ENCODE measurements at places on chromosomes 2 and 18.

DNA sequence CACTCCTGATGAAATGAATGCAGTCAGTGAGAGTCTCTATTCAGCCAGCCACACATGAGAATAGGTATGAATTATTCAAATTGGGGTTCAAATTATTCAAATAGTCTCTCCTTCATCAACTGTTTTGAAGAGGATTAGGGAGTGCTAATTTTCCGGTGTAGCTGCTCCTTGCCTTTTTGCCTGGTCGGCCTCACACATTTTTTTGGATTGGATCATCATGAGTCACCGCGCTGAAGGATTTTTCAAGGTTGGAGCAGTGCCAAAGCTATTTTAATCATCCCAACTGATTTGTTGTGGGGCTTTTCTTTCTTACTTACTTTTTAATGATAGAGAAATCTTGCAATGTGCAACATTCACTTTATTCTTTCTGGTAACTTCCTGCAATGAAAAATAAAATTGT is 2.4 kb upstream of the DTNA start:
- DNase-seq: no peak

- DNase-seq: no peak
These were observed 371.9 kb upstream of the TNP1 start for GRCh38 chr2:217231724-217232123.

DNA sequence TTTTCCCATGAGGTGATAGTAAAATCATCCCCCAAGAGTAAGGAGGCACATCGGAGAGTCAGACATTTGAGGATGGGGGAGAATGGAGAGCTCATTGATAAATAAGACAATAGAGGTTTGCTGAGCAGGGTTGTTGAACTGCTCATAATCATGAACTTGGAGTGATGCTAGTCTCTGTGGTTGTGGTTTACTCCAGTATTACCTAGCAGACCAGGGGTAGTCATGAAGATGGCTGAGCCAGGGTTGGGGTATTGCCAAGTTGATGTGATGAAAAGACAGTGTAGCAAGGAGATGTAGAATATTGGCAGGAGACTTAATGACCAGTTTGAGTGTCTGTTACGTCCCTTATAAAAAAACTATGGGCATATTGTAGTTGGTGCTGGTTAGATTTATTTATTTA is 25.4 kb downstream of the CYBRD1 start:
- DNase-seq: no peak

- no peak for DNase-seq
These were observed 9.5 kb downstream of the KCMF1 start for GRCh38 chr2:84980263-84980983.

DNA sequence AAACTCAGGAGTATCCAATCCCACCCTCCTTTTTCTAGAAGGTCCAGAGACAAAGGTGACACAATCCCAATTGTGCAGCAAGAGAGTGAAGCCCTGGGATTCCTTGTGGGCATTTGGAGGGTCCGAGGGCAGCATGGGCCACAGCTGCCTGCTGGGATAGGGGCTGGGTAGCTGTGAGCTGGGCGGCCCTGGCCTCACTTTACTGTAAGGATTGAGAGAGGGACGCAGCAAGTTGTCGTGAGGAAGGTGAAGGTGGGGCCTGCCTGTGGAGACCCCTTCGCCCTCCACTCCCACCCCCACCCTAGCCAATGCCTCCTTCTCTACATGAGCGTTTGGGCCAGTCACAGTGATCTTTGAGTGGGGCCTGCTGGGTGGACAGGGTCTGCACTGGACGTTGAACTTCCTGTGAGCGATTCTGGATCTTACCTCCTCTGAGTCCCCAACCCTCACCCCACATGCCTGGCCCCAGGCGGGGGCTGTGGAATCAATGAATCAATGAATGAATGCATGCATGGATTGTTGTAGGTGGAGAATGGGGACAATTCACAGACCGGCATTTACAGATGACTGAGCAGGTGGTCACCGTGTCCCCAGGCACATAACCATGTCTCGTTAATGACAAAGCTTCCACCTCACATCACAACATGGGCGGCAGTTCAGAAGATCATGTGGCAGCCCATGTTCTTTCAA is 107.2 kb downstream of the INHBB start:
- DNase-seq: no peak

DNA sequence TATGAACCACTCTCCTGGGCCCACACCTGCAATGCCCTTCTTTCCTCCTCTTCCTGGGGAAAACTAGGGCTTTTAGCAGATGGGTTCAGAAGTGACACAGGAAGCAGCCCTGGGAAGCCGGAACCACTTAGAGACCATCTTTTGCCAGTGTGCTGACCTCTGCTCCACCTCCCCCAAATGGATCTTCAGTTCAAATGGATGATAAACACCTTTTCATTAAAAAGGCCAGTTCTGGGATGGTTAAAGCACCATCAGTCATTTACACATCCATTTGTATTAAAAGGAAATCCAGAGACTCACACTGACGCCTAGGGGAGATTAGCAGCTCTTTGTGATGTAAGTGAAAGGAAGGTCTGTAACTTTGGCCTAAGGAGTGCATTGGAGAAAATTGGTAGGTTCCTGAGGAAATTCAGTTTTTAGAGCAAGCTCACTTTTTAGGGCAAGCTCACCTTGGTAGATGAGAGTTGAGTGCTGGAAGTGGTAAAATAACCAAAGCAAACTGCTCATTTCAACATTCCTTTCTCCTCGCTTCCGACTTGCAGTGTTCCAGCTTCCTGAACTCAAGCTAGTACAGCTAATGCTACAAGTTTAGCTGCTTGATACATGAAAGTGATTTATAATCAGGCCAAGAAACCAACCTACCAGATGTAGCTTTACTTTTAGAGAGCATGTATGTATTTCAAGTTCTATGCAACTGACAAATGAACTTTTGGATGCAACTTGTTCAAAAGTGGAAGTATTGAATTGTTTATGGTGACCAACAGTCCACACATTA is 47.7 kb downstream of the ACTR2 start:
- no peak for DNase-seq

DNA sequence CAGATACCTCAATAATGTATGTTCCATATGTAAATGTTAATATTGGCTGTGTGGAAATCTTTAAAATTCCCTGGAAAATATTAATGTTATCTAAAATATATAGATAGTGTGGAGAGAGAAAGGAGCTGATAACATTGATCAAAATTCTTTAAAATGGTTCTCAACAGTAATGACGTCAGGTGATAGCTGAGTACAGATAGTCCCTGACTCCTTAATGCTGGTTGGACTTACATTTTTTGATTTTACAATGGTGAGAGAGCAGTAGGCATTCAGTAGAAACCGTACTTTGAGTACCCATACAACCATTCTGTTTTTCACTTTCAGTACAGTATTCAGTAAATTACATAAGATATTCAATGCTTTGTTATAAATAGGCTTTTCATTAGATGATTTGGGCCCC is 146.6 kb downstream of the GALNT3 start:
- no peak for DNase-seq

DNA sequence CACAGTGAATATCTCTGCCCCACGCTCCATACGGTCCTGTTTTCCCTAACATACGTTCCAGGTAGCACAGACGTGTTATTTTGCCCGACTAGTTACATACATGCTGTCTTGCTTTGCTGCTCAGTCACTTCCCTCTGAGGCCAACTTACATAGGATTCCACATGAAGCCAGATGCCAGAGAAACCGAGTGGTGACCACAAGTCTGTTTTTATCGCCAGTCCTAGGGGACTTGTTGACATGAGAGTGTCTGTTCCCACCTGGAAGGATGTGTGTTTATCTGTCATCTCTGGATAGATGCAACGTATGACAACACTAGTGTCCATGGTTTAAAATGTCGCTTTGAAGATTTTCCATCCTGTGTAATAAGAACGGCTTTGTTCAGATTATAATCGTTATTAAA is 32.6 kb downstream of the PMAIP1 start:
- DNase-seq: no peak

DNA sequence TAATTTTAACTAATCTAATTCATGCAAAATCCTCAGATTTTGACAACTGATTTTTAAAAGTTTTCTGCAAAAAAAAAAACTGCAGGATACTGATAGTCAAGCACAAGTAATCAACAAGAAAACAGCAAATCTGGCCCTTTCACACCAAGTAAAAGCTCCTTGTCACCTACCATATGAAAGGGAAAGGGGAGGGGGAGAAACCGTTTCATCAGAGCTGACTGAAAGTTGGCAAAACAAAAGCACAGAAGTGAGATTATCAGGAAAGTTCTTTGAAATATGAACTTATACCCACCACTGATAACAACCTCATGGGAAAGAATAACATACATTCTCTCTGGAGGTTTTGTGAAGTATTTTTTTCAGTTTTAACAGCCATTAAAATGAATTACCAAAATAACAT is 38.7 kb downstream of the ZNF521 start:
- no peak for DNase-seq

GRCh38 chr2:73640946-73641766 is 1.1 kb downstream of the NAT8 start:
- no peak for DNase-seq

- DNase-seq: no peak
These were observed at the start of gene ARHGEF33 for GRCh38 chr2:38889575-38889974. Gene ARHGEF33, plus strand, starts transcription at chr2:38889875. Its CDS starts 29,573 bp downstream, at chr2:38919448.

DNA sequence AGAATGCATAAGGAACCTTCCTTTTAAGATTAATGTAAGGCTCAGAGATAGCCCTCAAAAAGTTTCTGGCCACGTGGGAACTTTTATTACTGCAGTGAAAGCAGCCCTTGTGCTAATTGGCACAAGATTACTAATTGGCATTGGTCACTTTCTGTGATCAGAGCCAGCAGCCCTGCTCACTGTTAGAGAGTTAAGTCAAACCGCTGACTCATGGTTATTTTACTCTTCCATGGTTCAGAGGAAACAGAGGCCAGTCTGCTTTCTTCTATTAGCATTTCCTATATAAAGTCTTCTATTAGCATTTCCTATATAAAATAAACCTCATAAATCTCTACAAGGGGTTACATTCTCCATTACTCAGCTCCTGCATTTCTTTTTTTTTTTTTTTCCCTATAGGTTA is 1.5 kb upstream of the SLC35G4 start:
- no peak for DNase-seq

DNA sequence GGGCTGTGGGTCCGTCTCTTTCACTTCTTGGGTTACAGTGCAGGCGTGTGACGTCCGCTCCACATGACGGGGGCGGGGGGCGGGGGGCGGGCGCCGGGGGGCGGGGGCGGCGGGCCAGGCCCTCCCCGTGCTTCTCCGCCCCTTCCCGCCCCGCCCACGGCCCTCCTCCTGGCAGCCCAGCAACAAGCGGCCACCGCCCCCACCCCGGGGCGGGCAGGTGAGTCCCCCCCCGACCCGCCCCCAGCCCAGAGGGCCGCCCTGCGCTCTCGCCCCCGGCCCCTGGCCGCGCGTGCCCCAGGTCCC is 3.6 kb downstream of the ZNF516 start:
- peak; percentile 87 for DNase-seq

GRCh38 chr2:132830321-132830827 is 160.4 kb upstream of the LYPD1 start:
- DNase-seq: no peak

DNA sequence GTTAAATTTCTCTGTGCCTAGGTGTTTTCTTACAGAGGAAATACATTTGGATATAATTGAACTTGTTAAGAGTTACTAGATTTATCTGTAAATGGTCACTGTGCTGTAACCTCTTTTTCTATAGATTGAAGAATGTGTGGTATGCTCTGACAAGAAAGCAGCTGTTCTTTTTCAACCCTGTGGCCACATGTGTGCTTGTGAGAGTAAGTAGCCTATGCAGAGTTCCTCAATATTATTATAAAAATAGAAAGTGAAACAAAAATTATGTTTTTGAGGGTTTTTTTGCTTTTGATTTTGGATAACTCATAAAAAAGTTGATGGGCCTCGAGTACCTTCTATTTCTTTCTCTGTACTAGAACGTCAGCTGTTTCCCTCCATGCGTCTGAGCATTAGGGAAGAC is 112.4 kb downstream of the MIB1 start:
- DNase-seq: peak; percentile 48

DNA sequence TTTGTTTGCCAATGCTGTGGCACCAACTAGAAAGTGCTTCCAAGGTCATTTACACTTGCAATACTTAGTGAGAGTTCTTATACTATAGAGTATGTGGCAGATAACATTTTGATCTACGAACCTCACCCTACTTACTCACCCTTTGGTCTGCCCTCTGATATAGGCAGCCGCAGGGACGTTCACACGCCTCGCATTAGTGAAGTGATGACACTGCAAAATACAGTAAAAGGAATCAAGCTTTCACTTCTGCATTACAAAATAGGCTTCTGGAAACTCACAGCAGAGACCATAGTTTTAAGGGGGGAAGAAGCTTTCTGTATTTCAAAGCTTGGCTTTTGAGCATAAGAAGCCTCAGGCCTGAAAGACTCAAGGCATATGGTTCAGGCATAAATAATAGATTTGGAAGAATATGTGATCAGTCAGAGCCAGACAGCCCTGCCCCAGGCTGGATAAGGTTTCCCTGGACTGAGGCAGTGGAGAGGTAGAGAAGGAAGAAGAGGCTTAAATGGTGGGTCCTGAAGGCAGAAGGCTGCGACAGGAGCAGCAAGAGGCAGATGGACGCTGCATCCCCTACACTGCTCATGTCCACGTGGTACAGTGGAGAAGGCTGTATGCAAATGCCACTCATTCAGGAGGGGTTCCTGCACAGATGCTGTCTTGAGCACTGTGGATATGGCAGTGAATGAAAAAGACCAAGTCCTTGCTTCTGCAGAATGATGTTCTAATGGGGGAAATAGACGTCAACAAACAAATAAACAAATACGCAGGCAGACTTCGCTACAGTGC is 63.1 kb downstream of the FECH start:
- DNase-seq: peak; percentile 36

DNA sequence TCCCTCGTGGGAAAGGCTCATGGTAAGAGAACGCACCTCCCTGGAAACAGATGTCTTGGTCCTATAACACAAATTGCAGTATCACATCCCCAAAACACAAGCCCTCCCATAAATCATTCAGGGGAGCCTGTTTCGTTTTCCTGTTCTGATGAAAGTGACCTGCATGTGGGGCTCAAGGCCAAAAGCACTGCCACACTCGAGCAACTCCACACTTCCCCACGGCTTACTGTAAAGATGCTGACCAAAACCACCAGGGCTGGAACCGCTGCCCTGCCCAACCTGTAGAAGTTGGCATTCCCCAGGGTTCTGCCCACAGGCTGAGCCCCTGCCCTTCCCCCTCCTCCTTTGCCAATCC is 139.7 kb downstream of the BCL11A start:
- DNase-seq: peak; percentile 34

GRCh38 chr2:33009249-33009648 is 62.5 kb downstream of the LTBP1 start:
- no peak for DNase-seq

GRCh38 chr2:239349453-239350135 is 51.2 kb downstream of the HDAC4 start:
- DNase-seq: no peak

- DNase-seq: no peak
These were observed 815.9 kb upstream of the CNTNAP5 start for GRCh38 chr2:123209202-123209601.

DNA sequence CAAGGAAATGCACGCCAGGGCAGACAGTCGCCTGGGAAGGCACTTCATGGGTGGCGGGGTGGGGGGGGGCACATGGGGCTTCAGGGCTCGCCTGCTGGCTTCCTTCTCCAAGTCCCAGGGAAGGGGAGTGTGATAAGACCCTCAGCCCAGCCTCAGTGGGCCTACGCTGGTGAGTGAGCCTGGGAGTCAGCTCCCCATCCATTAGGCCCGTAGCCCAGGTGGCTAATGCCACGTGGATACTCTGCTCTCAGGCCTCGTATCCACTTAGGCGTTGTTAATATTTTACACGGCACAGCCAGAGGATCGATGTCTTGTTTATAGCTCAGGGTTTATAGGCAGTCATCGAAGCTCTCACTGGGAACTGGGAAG is 47.1 kb downstream of the KCNIP3 start:
- no peak for DNase-seq

GRCh38 chr2:239870276-239870675 is 154.9 kb downstream of the NDUFA10 start:
- peak; percentile 10 for DNase-seq

Measured in GM13976 (cell line).